ENCODE measurements at places on chromosomes 1 and 21.

DNA sequence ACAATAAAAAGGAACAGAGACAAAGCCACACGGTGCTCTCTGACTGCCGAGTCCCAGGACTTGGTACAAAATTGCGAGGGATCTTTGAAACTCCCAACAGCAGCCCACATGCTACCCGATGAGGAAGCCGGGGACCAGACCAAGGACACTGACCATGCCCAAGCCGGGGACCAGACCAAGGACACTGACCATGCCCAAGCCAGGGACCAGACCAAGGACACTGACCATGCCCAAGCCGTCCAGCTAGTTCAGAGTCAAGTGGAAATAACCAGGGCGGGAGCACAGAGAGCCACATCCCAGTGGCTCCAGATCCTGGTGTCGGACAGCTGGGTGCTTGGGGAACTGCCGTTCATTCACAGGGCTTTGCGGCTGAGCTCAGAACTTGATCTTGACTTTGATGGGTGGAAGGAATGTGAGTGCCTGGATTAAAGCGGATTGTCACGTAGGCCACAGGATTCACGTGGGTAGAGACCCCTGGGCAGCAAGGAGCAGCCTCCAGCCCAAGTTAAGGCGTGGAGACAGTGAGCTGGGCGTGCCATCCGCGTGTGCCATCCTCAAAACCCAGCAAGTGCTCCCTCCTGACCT, 16.5 kb upstream of the TRAPPC10 start:
- DNase-seq: no peak

- no peak for DNase-seq
These were observed 33.2 kb upstream of the RUNX3 start for GRCh38 chr1:24963099-24963872.

DNA sequence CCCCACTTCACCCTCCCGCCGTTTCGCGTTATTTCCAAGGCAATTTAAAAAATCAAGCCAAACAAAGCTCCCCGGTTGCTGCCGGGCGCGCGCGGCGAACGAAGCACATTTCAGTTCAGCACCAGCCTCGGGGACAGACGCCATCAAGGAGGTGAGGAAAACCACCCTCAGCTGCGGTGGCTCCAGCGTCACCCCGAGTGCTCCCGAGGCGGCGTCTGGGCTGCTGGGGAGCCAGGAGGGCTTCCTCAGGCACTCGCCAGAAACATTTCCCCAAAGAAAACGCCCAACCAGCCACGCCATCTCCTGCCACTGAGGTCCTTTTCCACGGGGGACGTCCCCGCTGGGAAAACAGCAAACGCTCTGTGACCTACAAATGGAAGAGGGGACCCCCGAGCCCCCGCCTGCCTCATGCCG, 623 bp downstream of the GNG4 start:
- DNase-seq: peak; percentile 34

GRCh38 chr1:34060187-34060730, 104.8 kb downstream of the CSMD2 start:
- no peak for DNase-seq

DNA sequence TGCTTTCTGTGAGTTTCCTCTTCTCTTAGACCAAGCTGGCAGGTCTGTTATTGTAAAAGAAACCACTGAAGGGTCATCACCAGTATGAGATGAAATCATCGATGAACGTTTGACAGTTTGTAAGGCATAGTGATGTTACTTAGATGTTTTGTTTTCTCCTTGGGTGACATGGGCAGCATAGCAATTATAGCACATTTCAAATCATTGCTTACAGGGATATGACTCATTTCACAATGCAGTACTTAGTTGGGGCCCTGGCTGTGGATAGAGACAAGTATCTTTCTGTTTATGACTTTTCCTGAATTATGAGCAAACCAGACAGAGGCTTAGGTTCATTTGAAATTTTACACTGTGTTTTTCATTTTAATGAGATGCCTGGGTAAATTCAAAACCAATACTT, 313.0 kb downstream of the RWDD3 start:
- DNase-seq: no peak

DNA sequence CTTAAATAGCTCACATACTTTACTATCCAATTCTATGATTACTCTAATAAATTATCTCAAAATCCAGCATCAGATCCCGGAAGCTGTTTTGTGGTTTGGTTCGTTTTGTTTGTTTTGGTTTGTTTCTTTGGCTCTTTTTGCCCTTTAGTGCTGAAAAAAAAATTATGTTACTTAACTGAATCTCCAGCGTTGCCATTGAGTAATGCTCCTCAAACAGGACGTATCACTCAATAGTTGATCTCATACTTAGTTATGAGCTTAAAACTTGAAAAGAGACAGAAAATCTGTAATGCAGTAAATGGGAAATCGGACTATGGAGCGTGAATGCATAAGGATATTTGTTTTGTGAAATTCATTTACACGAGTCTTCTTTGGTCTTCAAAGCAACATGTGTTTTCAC, 533.8 kb upstream of the TMPRSS15 start:
- no peak for DNase-seq

DNA sequence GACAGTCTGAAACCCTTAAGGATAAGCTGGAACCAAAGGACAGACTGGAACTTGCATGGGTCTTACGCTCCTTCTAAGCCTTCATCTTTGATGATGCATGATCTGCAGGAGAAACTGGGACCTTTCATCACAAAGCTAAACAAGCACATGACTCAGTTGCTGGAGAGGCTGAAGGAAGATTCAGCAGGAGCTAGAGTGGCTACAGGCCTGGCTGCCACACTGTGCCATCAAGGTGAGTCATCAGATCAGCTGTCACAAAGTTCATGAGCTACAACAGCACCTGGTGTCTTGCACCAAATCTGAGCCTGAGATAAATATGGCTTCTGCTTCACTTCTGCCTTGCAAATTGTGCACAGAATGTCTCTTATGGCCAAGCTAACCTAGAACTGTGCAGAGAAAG, 95.5 kb upstream of the MARK1 start:
- DNase-seq: no peak

DNA sequence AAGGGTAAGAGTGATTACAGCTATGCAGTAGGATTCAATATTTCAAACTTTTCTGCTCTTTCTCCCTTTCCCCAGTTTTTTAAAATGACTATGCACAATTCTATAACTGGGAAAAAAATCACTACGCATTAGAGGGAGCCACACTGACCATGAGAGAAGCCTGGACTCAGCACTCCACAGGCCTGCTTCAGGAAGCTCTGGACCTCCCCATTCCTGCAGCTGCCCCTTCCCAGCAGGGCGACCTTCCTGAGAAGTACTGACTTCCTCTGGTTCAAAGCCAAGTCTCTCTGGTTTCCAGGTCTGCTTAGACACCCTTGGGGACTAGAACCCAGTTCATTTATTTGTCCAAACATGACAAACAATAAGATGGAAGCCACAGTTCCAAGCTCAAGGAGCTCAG, 42.0 kb upstream of the CLSTN1 start:
- DNase-seq: no peak

DNA sequence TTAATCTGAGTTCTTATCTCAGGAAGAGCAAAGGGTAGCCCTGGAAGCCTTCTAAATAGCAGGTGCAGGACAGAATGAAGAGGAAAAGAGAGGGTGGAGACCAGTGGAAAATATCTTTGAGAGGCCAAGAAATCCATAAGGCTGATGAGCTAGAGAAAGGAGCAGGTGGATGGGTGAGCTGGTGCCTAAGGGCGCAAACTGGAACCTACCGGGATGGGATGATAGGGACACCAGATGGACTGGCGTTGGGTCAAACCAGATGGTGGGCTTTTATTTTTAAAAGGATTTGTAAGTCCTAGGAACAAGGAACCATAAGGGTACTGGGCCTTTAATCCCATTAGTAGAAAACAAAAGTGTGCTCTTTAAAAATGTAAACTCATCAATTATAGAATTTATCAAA, 59.7 kb downstream of the RGL1 start:
- no peak for DNase-seq

DNA sequence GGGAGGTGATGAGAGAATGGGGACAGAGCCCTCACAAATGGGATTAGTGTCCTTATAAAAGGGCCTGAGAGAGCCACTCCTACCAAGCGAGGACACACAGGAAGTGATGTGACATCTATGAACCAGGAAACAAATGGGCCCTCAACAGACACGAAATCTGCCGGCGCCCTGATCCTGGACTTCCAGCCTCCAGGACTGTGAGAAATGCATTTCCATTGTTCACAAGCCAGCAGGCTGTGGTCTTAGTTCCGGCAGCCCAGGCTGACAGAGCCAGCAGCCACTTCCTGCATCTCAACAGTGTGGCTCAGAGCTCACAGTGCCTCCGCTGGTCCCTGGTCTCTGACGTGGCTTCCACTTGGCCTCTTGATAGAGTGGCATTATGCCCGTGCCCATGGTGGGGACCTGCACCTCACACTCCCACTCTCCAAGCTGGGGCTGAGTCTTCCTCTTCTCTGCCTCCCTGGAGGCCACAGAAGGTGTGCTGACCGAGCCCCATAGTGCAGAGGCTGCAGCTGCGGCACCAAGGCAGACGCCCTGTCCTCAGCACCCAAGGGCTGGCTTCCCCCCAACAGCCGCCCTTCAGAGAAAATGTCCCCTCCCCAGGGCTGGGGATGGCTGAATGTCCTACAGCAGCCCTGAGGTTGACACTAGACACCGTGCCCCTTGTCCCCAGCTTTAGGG, 44.9 kb downstream of the ACOT7 start:
- DNase-seq: no peak

DNA sequence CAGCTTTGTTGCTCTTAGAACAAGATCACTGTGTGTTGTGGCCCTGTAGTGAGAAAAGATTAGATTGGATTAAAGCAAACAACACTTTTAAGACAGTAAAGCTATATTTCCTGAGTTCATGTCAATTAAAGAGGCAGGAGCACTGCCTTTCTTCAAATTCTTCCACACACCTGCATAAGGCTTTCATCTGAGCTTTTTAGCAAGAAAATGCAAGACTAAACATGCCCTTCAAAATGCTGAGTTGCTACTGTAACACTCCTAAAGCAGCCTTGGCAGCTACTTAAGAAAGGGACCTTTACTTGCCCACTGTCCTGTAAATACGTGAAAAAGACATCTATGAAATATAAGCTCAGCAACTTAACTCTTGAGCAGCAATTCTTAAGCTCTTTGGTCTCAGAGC, 11.8 kb downstream of the DPH5 start:
- DNase-seq: no peak

GRCh38 chr1:197807216-197807615, 31.9 kb upstream of the DENND1B start:
- no peak for DNase-seq

- DNase-seq: no peak
These were observed 17.1 kb downstream of the SOAT1 start for GRCh38 chr1:179310721-179311120.

GRCh38 chr1:222034790-222035189, 292.9 kb upstream of the DUSP10 start:
- no peak for DNase-seq

DNA sequence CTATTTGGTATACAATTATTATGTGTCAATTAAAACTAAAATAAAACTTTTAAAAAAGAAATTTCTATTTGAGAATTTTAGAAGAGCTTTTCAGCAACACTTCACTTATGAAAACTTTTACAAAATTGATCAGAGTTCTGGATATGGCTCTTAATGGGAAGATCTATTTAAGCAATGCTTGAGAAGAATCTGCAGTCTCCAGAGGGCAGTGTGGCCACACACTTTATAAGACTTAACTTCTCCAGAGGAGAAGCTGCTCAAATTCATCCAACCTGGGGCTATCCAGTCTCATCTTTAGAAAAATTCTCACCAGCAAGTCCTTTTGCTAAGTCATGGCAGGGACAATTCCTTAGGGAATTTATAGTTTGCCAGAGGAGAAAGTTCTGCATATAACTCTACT, 25.2 kb upstream of the AGO1 start:
- no peak for DNase-seq

DNA sequence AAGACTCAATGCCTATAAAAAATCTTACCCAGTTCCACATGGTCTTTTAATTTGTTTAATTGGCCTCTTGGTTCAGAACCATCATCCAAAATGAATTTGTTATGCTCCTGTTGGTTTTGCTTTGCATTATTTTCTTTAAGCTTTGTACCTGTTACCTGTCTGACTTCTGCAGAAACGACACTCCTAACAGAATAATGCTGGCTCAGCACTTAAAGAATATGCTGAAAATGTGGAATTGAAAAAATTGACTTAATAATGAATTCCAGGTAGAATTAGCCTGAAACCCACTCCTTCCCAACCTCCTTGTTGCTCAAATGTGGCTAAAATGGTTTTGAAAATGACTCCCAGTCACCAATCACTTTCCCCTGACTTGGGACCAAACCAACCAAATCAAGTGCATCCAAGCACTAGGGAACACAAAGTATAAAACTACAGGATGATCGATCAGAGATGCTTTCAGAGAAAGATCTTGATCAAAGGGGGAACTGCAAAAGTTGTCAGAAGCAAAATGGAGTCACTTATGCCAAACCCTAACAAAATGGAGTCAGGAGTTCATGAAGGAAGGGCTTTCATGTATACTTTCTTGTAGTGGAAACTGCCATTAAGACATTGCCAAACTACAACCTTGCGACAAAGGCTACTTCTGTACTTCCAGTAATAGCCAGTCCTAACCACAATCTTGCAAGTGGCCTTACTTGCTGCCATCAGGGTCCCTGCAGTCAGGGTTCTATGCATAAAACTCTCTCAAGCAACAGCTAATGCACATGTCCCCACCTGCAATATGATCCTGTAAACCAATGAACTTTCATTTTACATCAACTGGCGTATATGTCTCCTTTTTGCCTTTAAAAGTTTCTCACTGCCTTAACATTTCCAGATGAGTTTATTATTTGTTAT, 5.4 kb downstream of the GBP7 start:
- DNase-seq: no peak

DNA sequence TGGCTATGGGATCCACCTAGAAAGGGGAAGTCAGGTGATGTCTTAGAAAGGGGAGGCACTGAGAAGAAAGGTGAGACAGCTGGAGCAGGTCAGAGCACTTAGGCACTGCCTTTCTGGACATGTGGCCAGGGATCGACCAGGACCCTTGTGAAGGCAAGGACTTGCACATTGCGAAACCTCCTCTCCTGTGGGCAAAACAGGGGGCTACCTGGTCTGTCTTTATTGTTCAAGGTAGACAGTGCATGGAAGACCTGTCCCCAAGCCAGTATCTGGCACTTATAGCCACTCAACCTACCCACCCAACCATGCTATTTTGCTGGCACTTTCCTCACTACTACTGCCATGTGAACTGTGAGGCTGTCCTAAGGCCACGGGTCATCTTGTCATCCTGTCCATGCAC, 67.2 kb downstream of the NAV1 start:
- DNase-seq: no peak

DNA sequence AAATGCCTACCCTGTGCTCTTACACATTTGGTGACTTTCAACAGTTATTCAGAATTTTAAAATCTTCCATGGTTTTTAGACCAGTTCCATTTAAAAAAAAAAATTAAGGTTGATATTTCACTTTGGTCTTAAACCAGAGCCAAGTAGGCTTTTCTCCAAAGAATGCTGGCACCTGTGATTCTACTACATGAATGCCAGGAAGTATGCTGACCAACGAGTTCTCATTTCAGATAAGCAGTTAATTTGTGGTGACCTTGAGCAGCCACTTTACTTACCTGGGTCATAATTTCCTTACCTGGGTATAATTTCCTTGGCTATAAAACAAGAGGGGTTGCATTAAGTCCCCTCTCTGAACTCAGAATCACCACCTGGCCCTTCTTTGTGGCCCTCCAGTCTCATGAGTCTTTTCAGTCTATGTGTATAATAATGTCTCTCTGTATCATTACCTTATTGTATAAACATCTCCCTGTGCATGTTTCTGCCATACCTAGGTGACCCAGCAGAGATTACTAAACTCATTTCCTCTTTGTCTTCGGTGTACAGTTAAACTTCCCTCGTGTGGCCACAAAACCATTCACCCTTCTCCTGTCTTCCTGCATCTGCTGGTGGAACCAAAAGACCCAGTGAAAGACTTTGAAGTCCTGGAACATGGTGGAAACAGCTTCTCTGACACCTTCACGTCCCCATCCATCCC, 139.1 kb upstream of the DPT start:
- DNase-seq: no peak

GRCh38 chr1:31593136-31593665, 16.9 kb downstream of the TINAGL1 start:
- DNase-seq: no peak
